ENCODE measurements at places on chromosomes 4 and X.
A peak's percentile ranks its signal among the peaks of the same experiment; 100 is the strongest.

DNA sequence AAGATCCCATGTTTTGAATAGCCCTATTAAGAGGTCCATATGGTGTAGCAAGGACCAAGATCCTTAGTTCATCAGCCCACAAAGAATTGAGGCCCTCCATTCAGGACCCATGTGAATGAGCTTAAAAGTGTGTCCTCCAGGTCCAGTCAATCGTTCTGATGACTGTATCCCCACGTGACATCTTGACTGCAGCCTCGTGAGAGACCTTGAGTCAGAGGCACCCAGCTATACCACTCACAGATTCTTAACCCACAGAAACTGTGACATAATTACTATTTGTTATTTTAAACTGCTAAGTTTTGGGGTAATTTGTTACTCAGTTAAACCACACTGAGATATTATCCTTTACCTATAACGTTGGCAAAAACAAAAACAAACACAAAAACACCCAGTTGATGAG, 62.4 kb downstream of the ZNF182 start:
- DNase-seq: no peak

GRCh38 chr4:8905226-8905772, 33.7 kb upstream of the HMX1 start:
- DNase-seq: no peak

GRCh38 chr4:174870311-174870710, 41.3 kb upstream of the GLRA3 start:
- no peak for DNase-seq

- no peak for DNase-seq
Observed at GRCh38 chrX:74525116-74525515, 89.3 kb downstream of the RLIM start.

DNA sequence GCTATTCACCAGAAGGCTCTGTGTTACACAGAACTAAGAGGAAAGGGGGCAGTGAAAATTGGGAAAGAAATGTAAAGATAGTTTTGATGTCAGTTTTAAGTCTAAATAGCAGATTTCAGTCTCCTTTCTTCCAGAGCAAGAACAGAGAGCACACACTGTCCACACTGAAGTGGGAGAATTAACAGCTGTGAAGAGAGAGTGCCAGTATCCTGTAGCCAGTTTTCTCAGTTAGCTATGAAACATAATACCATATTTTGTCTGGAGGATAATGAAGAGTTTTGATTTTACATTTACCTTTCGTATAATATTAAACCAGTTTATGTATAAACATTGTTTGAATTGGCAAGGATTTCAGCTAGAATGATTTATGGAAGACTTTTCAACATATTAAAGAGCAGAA, 35.1 kb downstream of the FBXO8 start:
- DNase-seq: no peak

- no peak for DNase-seq
Observed at GRCh38 chr4:181085557-181085956, 1157.6 kb upstream of the TENM3 start.

DNA sequence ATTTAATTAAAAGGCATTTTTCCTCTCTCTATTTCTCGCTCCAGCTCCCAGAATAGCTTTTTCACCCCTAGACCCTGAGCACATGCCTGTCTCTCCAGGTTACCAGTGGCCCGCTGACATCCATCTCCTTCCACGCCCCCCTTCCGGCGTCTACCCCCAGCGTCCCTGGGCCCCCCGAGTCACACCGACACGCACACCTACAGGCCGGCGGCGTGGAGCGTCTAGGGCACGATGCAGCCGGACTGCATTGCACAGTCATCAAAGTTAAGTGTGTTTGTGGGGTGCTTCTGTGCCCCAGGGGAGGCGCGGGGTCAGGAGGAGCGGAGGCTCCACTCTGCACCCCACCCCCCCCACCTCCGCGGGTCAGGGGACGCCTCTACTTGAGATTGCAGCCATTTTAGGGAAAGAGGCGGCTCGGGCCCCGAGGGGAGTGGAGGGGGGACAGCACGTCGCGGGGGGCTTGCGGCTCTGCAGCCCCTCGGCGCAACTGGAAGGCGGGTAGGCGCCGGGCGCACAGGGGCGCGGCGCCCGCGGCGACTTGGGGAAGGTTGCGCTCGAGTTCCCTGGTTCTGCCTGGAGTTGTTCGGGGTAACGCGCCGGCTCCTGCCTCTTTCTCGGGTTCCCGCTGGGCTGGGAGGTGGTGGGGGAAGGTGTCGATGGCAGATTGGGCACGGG, 112.7 kb downstream of the DHX15 start:
- no peak for DNase-seq

DNA sequence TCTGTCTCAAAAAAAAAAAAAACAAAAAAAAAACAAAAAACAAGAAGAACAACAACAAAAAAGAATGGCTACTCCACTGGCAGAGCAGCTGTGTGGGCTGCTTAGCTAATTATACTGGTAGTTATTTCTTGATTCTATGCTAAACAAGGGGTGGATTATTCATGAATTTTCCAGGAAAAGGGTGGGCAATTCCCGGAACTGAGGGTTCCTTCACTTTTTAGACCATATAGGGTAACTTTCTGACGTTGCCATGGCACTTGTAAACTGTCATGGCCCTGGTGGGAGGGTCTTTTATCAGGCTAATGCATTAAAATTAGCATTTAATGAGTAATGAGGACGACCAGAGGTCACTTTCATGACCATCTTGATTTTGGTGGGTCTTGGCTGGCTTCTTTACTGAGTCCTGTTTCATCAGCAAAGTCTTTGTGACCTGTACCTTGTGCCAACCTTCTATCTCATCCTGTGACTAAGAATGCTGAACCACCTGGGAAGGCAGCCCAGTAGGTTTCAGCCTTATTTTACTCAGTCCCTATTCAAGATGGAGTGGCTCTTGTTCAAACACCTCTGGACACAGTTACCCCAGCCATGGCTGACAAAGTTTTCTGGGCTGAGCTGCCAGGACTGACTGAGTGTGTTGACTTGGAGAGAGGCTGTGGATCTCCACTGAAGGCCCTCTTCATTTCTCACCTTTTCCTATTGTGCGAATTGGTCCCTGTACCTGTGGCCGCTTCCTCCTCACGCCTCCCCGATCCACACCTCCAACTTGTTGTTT, 1.3 kb upstream of the OCIAD2 start:
- DNase-seq: no peak

DNA sequence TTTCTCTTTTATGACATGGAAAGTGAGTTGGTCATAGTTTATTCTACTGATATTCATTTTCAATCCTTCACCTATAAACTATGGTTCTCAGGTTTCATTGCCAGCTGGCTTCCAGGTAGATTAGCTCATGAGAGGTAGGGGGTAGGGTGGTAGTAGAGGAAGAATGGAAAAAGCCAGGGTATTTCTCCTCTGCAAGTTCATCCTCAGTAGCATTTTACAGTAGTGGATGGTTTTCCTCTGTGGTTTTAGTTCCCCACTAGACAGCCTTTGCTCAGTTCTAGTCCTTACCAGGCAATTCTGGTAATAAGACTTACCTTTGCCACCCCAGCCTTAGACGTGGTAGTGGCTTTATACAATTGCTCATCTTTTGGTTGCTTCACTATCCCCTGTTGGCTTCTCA, 8.9 kb upstream of the NAA11 start:
- no peak for DNase-seq

GRCh38 chrX:7108030-7108429, 39.5 kb upstream of the STS start:
- DNase-seq: no peak

- DNase-seq: no peak
Observed at GRCh38 chrX:54357414-54358377, at the start of gene WNK3. WNK3 (minus strand) TSS chrX:54358046.

DNA sequence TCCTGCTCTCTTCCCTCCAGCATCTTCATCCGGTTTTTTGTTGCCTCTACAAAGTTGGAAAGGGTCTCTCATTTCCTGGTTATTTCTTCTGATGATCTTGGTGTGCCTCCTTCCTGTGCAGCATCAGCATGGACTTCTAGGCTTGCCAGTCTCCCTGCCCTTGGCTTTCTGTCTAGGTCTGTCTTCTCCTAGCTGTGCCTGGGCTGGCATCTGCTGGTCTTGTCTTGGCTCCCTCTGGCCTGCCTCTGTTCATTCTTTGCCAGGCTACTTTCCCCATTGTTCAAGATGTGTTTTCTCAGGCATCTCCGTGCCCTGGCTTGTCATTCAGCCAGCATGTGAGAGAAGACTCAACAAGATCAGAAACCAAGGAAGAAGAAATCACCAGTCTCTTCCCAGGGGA, 9.7 kb downstream of the ZNF275 start:
- DNase-seq: no peak

DNA sequence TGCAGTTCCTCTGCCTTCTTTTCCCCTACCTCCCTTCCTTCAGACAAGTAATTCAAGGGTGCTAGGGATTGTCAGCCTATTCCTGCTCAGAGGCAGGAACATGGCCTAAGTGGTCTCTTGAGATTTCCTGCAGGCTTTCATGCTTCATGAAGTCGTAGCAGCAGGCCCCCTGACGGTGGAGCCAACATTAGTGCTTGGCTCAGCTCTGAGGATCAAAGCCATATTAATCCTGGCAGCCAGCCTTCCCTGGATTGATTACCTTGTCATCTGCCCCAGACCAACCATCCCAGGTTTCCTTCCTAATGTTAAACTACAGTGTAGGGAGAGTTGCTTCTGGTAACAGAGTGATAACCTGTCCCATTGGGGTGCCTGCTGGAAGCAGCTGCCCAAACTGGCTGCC, 84.1 kb downstream of the SLC16A2 start:
- no peak for DNase-seq

GRCh38 chrX:24790166-24790565, 96.4 kb downstream of the POLA1 start:
- no peak for DNase-seq

DNA sequence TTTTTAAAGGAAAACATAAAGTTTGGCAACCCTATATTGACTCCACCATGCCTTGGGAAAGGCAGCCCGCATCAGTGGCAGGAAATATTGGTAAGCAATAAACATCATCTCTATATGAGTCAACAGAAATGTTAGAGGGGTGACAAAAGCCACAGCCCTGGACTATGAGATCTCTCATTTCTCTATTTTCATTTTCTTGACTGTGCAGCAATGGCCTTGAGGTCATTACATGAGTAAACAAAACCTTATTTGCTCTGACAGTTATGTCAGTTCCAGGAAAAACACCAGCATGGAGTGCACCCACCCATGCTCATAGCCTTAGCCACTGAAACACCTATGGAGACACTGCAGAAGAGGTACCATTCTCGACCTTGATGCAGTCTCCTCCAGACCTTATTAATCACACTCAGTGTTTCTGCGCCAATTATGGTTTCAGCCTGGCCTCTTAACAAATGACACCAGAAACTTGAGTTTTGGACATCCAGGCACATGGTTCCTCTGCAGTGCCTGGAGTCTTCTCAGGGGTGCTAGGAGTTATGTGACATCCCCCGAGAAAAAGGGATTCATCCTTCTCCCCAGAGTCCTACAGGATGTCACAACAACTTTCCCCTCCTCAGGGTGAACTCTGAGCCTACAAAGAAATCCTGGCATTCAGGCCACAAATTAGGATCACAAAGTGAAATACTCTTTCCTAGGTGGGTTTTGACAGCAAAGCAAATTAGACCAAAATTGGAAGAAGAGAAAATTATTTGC, 16.0 kb upstream of the HPGD start:
- peak; percentile 69 for DNase-seq

- no peak for DNase-seq
Observed at GRCh38 chr4:138522366-138522765, 280.2 kb upstream of the SLC7A11 start.

- no peak for DNase-seq
Observed at GRCh38 chr4:57320217-57320616, 210.0 kb upstream of the IGFBP7 start.

- no peak for DNase-seq
Observed at GRCh38 chr4:167785523-167785922, 306.8 kb upstream of the ANXA10 start.

- no peak for DNase-seq
Observed at GRCh38 chr4:188246488-188246887, 107.2 kb downstream of the TRIML1 start.

- no peak for DNase-seq
Observed at GRCh38 chr4:55637272-55637820, 1.2 kb upstream of the NMU start.

DNA sequence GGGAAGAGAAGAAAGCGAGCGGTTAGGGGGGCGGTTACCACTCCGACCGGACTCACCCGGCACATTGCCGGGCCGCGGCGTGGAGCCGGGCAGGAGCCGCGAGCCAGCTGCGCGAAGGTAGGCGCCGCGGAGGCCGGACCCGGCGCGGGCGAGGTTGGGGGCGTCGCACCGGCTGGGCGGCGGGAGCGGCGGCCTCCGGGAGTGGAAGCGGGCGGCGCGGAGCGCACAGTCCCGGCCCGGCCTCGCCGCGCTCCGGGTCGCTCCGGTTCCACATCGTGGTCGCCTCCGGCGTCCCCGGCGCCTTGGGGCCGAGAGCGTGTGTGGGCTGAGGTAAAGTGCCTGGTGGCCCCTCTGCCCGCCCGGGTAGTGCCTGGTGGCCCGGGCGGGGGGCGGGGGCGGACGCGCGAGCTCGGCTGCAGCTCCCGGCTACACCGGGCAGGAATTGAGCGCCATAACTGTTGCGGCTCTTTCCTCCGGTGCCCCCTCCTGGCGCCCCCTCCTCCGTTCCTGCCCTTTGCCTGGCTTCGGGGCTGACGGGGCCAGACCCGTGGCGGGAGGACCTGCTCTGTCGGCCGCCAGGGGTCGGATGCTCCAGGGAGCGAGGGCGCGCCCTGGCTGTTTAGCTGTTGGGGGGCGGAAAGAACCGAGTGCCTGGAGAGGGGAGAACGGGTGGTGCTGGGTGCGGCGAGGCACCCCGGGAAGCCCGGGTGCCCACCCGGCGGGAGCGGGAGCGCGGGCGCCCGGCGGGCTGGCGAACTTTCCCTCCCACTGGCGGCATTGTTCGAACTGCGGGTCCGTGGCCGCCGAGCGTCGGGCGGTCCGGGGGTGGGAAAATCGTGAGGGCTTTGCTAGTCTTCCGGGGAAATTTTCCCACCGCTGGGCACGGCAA, 626 bp downstream of the JADE3 start:
- DNase-seq: no peak

DNA sequence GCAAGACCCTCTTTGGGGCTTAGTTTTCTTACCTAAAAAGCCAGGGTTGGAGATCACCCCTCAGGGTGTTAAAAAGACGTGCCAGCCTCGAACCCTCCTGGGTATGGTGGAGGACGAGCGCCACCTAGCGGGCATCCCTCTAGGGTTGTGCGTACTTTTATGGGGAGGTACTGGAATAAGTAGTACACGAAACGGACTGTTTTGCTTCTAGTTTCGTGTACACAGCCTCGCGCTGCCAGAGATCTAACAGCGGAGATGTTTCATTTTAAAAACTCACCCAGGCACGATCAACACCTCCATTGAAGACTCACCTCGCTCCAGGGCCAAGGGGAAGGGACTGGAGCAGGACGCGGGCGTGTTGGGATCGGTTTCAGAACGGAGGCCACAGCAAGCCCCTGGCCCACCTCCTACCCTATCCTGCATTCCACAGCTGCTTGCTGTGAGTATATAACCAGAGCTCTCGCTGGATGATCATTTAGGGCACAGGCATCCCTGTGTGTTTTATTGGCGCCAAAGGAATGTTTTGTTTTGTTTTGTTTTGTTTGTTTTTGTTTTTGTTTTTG, 4.8 kb upstream of the NKX3-2 start:
- peak; percentile 72 for DNase-seq

DNA sequence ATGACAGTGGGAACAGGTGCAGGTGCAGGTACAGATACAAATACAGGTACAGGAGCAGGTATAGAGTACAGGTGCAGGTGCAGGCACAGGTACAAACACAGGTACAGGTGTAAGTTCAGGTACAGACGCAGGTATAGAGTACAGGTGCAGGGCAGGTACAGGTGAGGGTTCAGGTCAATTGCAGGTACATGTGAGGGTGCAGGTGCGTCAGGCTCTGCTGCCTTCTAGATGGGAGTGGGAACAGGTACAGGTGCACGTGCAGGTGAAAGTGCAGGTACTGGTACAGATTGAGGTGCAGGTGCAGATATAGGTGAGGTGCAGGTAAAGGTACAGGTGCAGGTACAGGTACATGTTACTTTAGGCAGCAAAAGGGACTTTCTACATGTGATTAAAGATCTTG, 85.7 kb downstream of the CRLF2 start:
- no peak for DNase-seq

Measured in GM12878 (cell line).